ENCODE measurements at places on chromosomes 13 and 19.
A peak's percentile ranks its signal among the peaks of the same experiment; 100 is the strongest.

DNA sequence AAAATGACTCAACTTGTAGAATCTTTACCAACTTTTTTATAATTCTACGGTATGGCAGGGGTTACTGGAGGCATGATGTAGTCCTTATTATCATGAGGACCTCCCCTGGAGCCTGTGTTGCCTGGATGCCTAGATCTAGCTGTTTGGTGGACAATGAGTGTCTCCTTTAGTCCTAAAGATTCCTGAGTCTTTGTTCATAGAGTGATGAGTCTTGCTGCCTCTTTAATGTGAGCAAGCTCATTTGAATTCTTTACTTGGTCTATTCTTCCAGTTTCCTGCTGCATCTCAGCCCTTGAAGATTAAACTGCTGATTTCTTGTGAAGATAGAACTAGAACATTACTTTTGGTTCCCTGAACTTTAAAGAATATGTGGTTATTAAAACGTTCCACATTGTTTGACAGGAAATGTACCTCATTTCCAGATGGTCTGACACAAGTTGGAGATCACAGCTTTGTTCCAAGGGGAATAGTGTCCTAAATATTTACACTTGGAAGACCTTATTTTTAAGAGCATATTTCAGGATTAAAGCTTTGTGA lies 51.9 kb downstream of the SLAIN1 start:
- no peak for DNase-seq

GRCh38 chr13:96052656-96053002 lies 572 bp downstream of the UGGT2 start:
- DNase-seq, result peak; percentile 25

GRCh38 chr13:73119612-73120011 lies 60.8 kb downstream of the KLF5 start:
- no peak for DNase-seq

GRCh38 chr13:72774019-72774418 lies 7.7 kb downstream of the DIS3 start:
- DNase-seq, result no peak

GRCh38 chr19:9406798-9407352 lies 28.5 kb downstream of the ZNF266 start:
- DNase-seq, result peak; percentile 23

DNA sequence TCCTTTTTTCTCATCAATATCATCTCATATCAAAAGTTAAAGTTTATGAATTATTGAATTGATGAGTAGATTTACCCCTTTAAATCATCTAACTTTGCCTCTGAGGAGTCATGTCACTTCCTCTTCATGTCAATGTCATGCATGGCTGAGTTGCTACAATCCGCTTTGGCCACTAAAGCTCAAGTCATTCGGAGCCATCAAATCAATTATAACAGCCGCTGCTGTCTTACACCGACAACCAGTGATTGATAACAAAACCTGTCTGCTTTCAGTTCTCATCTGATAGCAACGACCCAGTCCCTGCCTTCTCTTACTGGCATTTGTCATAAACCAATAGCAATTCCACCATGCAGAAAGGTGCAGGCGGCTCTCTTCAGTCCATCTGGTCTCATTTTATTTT lies 429.3 kb downstream of the DIAPH3 start:
- no peak for DNase-seq

GRCh38 chr19:34226036-34226435 lies 28.3 kb upstream of the GARRE1 start:
- no peak for DNase-seq

DNA sequence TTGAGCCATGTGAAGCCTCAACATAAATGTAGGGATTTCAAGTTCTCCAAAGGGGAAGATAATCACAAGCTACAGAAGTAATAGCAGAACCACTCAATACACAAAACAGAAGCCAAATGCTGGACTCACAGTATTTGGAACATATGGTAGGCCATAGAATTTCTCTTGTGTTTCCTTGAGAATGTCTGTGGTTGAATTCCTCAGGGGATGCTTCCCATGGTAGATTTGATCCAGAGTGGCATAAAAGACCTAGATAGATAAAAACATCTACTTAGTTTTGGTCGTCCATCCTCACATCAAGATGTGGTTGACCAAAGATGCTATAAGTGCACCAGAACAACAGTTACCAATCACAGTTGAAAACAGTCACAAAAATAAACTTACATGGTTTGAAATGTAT lies 83.4 kb downstream of the MIPEP start:
- no peak for DNase-seq

GRCh38 chr13:112172641-112173251 lies 105.8 kb downstream of the SOX1 start:
- DNase-seq, result no peak

GRCh38 chr13:79874396-79875360 lies 393.7 kb downstream of the NDFIP2 start:
- no peak for DNase-seq

Measured in omental fat pad (tissue), 4 donors.